ENCODE measurements at places on chromosomes 5 and 9.
A peak's percentile ranks its signal among the peaks of the same experiment; 100 is the strongest.

- DNase-seq = no peak
These were observed 84.3 kb downstream of the RAI14 start for GRCh38 chr5:34740389-34740806.

DNA sequence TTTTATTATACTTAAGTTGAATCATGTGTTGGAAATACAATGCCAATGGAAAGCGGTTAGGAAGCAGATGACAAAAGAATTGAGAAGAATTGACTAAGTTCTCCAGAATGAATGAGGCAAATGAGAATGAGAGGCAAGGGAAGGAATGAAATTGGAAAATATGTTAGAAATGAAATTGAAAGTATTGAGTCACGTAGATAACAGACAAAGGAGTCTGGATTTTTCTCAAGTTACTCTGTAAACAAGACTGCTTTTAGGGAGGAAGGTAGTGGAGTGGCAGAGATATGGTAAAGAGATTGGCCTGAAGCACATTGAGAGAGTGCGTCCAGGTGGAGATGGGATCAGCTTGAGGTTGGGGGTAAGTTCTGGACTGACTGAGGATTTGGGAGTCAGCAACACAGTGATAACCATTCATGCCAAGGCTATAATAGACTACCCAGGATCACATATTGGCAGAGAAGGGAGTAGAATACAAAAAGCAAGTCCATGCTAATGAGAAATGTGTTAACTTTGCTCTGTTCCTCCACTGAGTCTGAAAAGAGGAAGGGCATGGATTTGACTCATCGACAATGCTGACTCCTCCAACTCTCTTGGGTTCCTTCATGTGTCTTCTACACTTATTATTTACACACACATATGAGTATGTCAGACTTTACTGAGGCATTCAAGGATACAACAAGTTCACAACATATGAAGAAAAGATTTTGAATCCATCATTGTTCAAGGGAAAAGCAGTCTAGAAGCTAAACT, 814.2 kb upstream of the ZNF608 start:
- DNase-seq = no peak

GRCh38 chr5:44486591-44486990, 97.4 kb upstream of the FGF10 start:
- no peak for DNase-seq

- DNase-seq = no peak
These were observed 7.0 kb downstream of the CCDC180 start for GRCh38 chr9:97314503-97314902.

GRCh38 chr5:6718718-6719117, 5.5 kb downstream of the TENT4A start:
- no peak for DNase-seq

DNA sequence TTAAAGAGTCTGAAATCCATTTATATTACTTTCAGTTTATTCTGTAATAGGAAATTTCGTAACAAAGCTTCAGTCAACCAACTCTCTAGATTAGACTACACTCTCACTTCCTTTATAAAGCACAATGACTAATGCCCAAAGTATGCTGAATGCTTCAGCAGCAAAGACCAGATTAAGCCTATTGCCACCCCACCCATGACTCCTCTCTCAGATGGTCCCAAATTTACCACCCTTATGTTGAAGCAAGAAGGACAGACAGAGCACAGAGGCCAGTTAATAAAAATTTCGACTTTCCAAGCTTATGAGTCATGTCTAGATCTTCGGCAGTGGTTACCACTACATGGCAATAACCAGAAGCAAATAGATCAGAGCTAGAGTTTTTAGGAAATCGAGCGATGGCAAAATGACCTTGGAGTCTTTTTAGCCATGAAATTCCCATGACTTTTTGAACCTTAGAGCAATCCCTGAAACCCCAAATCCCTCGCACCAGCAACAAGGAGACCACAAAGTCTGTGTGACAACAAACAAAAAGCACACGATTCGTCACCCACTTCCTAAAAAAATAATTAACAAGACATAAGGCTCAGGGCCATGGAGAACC, 287.8 kb upstream of the RASA1 start:
- no peak for DNase-seq

DNA sequence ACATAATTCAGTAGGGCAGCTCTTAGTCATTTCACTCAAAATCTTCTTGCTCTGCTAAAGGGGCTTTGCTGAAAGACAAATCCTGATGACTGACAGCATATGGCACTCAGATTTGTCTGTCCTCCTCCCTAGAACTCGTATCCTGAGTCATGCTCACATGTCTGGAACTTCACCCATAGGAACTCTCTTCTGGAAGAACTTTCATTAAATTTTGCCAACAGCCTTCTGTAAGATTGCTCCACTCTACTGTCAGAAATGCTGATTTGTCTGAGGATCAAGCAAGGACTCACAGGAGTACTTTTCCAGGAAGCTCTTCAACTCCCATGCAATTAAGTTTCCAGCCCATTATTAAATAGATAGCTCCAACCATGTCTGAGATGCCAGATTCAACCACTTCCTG, 59.8 kb upstream of the SNX2 start:
- DNase-seq = no peak

- DNase-seq = no peak
These were observed 123.3 kb downstream of the ST8SIA4 start for GRCh38 chr5:100779669-100780375.

- DNase-seq = no peak
These were observed 8.2 kb upstream of the ZFYVE16 start for GRCh38 chr5:80399526-80400239.

- DNase-seq = no peak
These were observed 1.2 kb downstream of the CXXC5 start for GRCh38 chr5:139649082-139649991.

- DNase-seq = peak; percentile 54
These were observed 280.4 kb downstream of the MEF2C start for GRCh38 chr5:88602584-88602983.

- DNase-seq = no peak
These were observed 138.5 kb upstream of the TYRP1 start for GRCh38 chr9:12554636-12555035.

DNA sequence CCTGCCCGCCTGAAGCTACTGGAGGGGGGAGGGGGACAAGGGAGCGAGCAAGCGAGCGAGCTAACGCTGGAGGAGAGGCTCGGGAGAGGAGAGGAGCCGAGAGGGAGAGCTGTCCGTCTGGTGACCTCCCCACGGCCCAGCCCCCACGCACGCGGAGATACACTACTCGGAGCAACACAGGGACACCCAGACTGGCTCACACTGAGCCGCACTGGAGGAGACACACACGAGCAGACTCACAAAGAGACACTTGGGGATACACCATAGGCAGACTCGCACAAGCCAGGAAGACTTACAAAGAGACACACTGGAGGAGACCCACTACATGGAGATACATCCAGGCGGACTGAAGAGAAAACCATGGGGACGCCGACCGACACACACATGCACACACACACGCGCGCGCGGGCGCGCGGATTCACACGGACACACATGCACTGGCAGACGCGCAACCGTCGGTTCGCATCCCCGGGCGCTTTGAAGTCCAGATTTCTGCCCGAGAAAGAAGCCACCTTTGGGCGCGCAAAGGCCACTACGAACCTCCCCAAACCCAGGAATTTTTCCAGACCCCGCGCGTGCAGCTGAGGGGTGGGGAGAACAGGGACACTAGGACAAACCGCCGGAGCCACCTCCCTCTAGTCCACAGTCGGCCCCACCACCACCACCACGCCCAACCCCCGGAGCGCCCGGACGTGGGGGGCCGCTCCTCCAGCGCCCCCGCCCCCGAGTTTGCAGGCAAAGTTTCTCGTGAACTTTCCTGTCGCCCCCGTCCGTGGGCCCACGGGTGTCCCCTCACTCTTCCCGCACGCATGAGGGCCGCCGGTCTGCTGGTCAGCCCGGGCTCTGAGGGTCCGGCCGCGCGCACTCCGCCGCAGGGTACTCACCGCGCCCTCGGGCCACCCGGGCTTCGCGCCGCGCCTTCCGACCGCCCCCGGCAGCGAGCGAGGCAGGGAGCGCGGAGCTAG, 571 bp downstream of the CNTFR start:
- no peak for DNase-seq

- DNase-seq = no peak
These were observed 27.9 kb downstream of the MED10 start for GRCh38 chr5:6350277-6351090.

DNA sequence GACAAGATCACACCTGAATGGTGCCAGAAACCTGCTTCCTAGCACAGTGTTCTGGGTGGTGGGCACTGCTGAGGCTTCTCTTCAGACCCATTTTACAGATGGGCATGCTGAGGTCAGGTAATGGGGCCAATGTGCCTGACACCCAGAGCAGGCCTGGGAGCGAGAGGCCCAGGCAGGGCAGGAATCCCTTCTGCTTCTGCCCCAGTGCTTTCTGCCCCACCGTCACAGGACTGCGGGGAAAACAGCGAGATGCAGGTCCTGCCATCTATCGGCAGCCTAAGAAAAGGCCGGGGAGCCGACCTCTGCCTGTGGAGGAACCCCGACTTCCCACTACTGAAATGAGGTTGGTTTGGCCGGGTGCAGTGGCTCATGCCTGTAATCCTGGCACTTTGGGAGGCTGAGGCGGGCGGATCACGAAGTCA, 22.8 kb upstream of the RNU6ATAC start:
- DNase-seq = no peak

DNA sequence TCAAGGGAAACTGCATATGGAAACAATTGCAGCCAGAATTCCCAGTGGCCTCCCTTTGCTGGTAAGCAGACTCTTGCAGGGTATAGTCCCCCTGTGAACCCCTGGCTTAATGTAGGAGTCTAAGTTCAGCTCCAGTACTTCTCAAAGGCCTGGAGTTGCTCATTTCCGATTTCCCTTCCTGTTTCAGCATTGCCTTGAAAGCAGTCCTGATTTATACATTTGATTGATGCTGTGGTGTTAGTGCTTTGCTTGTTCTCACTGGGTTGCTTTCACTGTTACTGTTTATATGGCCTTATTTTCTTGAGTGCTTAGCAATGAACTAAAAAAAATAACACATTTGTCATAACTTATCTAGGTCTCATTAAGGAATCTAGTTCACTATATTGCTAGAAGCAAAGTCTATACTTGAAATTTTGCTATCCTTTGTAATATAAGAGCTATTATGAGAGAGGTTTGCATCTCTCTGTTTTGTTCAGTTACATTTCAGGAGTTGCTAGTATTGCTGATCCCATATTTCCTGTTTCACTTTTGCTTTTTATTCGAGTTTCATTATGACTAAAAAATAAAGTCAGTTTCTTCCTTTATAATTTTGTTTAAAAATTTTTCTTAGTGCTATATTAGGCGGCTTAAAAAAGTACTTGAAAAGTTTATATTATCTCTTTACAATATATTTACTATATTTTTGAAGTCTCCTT, 122.4 kb upstream of the NMUR2 start:
- no peak for DNase-seq

- no peak for DNase-seq
These were observed 362.3 kb upstream of the PRR16 start for GRCh38 chr5:120101771-120102170.

GRCh38 chr5:35938568-35939227, at the start of gene CAPSL:
TSS of gene CAPSL (minus strand) at chr5:35938622. CDS start at chr5:35921120, 17,502 bp downstream.
- DNase-seq = no peak

DNA sequence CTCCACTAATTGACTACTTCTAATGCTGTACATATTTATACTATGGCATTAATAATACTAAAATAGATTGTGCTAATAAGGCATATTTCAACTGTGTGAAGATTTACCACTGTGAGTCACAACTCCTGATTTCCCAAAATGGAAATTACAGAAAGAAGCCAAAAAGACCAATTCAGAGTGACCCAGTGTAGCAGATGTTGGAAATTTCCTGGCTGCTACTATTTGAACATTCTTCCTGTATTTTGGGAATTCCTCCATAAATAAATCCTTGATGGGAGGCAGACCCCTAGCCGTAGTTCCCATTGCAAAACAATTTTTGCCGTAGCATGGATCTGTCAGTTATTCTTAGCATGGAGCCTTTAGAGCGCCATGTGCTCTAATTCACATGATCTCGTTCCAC, 11.4 kb upstream of the PRUNE2 start:
- DNase-seq = no peak

DNA sequence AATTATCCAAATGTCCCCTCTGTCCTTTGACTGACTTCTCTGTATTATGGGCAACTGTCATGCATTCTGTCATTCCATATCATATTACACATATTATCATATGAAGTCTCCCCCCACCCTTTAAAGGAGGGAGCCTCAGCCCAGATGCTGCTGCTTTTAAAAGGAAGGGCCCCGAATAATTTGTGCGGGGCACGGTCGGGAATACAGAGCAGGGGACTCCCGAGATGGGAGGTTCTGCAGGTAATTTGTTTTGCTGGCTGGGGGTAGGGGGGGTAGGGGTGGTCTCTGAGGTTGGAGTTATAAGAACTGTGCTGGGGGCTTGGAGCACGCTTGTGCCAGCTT, 10.1 kb upstream of the LHX2 start:
- DNase-seq = no peak

DNA sequence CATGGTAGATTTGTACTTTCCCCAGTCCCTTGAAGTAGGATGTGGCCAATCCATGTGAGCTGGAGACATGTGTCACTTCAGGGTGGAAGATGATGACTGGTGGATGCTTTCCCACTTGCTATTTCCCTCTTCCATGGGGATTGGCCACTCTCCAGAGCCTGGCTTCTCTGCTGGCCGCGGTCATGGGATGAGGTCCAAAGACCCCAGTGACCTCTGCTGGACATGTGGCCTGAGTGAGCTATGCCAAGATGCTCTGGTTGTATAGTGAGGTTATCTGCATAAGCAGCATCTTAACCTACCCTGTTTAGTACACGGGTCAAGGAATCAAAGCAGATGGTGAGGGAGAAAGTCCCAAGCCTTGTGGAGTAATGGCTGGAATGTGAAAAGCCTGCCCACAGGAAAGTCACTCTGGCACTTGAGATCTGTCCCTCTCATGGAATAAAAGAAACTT, 47.1 kb downstream of the SH3PXD2B start:
- no peak for DNase-seq

- no peak for DNase-seq
These were observed 670.5 kb upstream of the KLF4 start for GRCh38 chr9:108160039-108160438.

GRCh38 chr5:170974461-170974860, 112.6 kb downstream of the RANBP17 start:
- DNase-seq = no peak

DNA sequence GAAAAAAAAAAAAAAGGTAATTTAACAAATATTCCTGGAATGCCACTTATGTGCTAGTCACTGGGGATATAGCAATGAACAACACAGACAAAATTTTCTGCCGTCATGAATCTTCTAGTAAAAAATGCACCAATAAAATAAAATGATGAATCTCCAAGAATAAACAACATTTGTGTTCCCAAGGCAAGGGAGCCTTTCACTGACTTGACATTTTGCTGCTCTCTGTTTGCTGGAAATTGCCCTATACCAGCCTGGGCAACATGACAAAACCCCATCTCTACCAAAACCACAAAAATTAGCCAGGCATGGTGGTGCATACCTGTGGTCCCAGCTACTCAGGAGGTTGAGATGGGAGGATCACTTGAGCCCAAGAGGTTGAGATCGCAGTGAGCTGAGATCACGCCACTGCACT, 64.5 kb upstream of the ERBIN start:
- no peak for DNase-seq

DNA sequence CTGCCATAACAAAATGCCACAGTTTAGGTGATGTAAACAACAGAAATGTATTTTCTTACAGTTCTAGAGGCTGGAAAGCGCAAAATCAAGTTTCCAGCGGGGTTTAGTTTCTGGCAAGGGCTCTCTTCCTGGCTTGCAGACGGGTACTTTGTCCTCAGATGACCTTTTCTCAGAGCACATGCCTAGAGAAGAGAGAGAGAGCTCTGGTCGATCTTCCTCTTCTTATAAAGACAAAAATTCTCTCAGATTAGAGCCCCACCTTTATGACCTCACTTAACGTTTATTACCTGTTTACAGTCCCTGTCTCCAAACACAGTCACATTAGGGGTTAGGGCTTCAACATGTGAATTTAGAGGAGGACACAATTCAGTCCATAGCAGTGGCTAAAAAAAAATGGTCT, 119.7 kb downstream of the CETN3 start:
- DNase-seq = no peak

All from activated CD8-positive, alpha-beta memory T cell treated with anti-CD3 and anti-CD28 coated beads, Interleukin-2, amount 10 ng/mL, durations not matched to agents 7 days and 5 days (primary cell).